ENCODE measurements at places on chromosomes 16 and 17.

DNA sequence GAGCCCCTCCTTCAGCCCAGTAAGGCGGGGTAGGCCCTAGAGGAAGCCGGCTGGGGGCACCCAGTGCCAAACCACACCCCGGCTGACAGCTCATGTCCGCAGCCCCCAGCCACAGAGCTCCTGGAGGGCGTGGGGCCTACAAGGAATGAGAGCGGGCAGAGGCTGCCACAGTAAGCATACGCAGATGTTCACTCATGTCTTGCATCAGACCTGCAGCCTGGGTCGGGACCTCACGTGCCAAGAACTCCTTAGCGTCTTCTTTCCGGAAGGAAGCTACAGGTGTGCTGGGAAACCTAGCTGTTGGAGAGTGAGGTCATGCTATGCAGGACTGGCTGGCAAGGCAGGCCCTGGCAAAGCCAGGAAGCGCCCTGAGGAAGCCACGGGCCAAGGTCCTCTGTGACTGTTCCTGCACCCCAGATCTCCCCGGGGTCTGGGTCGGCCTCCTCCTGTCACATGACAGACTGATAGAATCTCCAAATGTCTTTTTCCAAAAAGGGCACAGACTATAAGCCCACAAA lies 1.6 kb downstream of the ZNF598 start:
- DNase-seq, result no peak

DNA sequence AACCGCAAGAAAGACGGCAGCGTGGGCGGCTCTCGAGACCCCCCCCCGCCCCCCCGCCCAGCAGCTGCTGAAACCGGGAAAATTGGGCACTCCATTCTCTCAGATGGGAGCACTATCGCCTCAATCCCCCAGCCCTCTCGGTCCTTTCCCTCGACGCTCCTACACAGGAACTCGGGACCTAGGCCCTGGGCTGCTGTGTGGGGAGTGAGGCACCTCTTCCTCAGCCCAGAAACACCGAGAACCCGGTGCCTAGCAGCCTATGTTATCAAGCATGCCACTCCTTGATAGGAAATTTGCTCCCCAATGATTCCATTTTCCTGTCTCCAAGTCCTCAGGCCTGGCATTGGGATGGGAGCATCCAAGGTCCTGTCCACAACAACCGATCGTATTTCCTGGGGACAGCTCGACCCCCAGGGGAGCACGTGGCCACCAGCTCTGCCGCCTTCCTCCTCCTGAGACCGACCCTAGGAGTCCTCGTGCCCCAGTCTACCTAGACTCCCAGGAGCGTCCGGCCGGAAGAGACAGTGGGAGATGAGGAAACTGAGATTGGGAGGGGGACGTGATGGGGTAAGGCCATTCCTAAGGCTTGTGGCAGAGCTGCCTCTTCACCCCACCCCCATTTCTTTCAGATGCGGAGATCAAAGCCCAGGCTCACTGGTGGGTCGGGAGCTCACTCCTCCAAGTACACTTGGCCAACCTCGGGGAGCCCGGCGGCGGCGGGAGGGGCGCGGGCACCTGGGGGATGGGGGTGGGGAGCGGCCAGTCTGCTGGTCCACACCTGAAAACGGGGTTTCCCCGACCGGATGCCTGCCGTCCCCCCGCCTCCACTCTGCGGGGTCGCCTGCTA lies 17.5 kb upstream of the CBX8 start:
- no peak for DNase-seq

DNA sequence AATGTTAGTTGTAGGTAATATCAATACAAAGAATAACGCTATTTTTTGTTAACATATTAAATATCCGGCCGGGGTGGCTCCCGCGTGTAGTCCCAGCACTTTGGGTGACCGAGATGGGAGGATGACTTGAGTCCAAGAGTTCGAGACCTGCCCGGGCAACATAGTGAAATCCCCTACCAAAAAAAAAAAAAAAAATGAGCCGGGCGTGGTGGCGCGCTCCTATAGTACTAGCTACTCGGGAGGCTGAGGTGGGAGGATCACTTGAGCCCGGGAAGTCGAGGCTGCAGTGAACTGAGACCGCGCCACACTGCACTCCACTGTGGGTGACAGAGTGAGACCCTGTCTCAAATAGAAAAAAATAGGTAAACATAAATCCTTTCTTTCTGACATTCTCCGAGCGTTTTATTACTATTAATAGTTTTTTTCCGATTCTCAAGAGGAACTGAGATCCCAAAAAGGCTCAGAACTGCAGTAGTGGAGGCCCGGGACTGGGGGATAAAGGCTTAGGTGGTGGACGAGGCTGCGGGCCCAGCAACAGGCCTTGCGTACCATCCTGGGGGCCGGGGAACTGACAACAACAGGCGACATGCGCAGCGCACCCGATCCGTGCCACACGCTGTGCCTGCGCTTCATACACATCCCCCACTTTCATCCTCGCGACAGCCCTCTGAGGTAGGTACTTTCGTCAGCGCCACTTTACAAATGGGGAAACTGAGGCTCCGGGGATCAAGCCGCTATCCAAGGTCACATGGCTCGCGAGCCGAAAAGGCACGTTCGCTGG lies 919 bp downstream of the N4BP1 start:
- no peak for DNase-seq

- DNase-seq, result no peak
Measured at GRCh38 chr16:89020068-89020924, 43.3 kb upstream of the CBFA2T3 start.

- DNase-seq, result no peak
Measured at GRCh38 chr17:11730747-11731146, 132.5 kb downstream of the DNAH9 start.

DNA sequence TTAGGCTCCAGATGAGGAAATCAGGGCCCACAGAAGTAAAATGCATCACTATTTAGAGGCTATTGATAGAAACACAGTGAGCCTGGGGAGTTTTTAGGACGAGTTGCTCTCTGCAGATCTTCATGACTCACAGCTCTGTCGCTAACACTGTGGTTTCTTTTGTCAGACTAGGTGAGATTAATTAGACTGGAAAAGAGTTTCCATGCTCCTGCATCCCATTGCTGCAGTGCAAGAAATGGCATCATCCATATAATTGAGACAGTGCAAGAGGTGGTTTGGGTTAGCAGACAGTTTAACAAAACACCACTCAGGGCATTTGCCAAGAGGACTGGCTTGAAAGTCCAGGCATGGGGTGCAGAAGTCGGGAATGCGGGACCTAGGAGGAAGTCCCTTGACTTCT lies 198.8 kb upstream of the CACNG5 start:
- no peak for DNase-seq

GRCh38 chr17:44965481-44966234 lies 2.4 kb downstream of the C1QL1 start:
- no peak for DNase-seq

Data from activated CD8-positive, alpha-beta memory T cell treated with anti-CD3 and anti-CD28 coated beads for 48 hours (primary cell).